A375 (cell line): ENCODE measurements at places on chromosomes 4 and X. TPM values are rescaled to one million over a fixed set of nuclear protein-coding genes. Genes with fewer than 3 reads are reported as not detected.

JADE1 gene
- total RNA-seq, result 20.7 and 21.8 TPM in 2 replicates

PIN4 gene
- 90.7 and 96.8 TPM in 2 replicates for total RNA-seq

NAA11 gene
- 48.1 and 52.4 TPM in 2 replicates for total RNA-seq

VSIG4 gene
- not detected in 2 replicates for total RNA-seq

ADH7 gene
- total RNA-seq, result not detected in 2 replicates

TIMM17B gene
- total RNA-seq, result 87.5 and 103 TPM in 2 replicates

GPR143 gene
- 0.08 TPM in 1 of 2 replicates, not detected in the other for total RNA-seq

KIT gene
- not detected in 2 replicates for total RNA-seq

NFKB1 gene
- 40.8 and 42.1 TPM in 2 replicates for total RNA-seq

PLAC1 gene
- total RNA-seq, result 0.87 and 1.4 TPM in 2 replicates

WDR19 gene
- 17.5 and 18.6 TPM in 2 replicates for total RNA-seq

TENT5D gene
- total RNA-seq, result 0.04 TPM in 1 of 2 replicates, not detected in the other

HEPH gene
- not detected in 2 replicates for total RNA-seq

LRP2BP gene
- 0.15 and 0.24 TPM in 2 replicates for total RNA-seq

NDST3 gene
- total RNA-seq, result 0.23 TPM in 1 of 2 replicates, not detected in the other
